ENCODE measurements at places on chromosomes 3 and 15.

GRCh38 chr3:180068023-180068422 lies 31.3 kb upstream of the PEX5L start:
- no peak for DNase-seq

DNA sequence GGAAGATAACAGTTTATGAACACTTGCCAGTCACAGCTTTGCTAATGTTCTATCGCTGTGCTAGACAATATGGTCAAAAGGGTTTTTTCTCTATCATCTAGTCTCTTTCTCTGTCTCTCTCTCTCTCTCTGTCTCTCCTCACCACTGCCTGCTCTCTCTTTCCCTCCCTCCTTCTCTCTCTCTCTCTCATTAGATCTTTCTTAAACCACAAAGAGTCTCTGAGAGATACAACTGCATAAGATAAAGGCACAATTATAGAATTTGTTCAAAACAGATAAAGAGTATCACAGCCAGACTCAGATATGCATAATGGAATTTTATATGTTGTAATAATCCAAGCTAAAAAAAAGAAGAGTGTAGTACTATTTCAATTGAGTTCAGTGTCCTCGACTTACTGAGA lies 258.4 kb downstream of the MECOM start:
- no peak for DNase-seq

- DNase-seq: no peak
These were observed 27.3 kb upstream of the PARL start for GRCh38 chr3:183911763-183912506.

DNA sequence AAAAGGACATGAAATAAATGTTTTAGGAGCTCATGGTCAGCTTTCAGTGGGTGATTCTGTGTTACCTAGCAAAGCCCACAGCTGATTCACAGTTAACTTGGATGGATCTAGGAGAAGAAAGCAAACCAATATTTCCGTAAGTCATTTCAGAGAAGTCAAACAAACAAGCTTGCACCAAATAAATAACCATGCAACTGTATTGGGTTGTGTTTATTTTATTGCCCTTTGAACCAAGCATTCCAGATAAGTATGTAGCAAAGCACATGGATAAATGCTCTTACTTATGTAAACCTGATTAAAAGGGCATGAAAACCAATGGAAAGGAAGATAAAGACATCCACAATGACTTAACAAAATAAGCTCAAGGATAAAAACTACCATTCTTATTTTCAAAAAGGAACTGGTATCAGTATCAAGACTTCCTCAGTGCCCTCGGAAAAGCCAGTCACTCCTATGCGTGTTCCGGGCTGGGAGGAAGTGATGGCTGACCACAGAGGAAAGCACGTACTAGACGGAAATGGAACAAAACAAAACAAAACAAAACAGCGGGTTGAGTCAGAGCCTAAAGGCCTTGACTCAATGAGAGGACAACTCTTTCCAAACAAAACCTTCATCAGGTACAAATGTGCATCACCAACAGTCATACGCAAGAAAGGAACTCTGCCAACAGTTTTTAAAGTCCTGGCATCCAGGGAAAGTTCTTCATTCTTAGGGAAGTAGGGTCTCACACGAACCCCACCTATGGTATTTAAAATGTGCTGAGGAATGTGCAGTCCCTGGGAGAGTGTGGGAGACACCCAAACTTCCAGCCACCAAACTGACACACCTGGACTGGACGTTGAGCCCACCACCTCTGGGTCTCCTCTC lies 103.3 kb downstream of the SNRK start:
- DNase-seq: no peak

DNA sequence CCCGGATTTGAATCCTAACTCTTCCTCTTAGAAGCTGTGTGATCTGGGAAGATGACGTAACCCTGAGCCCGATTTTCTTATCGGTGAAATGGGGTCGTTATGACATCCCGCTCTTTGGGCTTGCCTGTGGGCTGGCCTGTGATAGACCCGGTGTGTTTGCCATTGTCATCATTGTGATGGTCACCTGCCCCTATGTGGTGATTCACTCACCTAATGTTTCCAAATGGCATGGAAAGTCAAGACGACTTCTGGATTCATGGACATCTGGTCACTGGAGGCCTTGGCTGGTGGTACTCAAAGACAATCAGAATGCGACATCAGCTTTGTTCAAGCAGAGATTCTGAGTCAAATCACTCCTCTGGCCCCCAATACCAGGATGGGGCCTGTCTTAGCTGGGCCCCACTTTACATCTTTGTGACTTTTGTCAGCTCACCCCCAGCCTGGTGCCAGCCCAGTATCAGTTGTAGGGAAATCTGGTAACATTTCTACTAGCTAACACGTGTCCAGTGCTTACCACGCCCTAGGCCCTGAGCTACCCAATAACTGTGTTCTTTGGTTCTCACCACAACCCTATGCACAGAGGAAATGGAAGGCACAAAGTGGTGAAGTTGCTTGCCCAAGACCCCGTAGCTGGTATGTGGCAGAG lies 2.8 kb downstream of the TMEM43 start:
- DNase-seq: no peak

- DNase-seq: no peak
These were observed 26.9 kb upstream of the TJP1 start for GRCh38 chr15:29849218-29849617.

DNA sequence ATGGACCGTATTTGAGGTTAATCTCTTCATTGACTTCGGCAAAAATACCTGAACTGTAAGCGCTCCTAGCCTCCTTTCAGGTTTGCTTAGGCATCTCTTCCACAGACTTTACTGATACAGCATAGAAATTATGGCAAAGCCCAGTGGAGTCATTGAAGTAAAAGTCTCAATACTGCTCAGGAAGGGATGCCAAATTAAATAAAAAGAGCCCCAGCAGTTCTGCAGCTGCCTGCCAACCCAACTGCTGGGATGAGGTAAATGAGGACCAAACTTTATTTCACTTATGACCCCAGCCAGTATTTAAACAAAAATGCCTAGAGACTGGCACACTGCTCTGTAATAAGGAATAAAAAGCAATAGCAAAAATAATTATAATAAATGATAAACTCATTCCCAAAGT lies 65.4 kb downstream of the IQCH start:
- DNase-seq: no peak

- no peak for DNase-seq
These were observed 62.2 kb downstream of the HES1 start for GRCh38 chr3:194197981-194198695.

GRCh38 chr3:97960551-97960950 lies 11.7 kb downstream of the RIOX2 start:
- DNase-seq: no peak

- DNase-seq: no peak
These were observed 20.0 kb downstream of the PCCB start for GRCh38 chr3:136270179-136270578.

GRCh38 chr3:188747489-188747888 lies 424.3 kb upstream of the TPRG1 start:
- no peak for DNase-seq

DNA sequence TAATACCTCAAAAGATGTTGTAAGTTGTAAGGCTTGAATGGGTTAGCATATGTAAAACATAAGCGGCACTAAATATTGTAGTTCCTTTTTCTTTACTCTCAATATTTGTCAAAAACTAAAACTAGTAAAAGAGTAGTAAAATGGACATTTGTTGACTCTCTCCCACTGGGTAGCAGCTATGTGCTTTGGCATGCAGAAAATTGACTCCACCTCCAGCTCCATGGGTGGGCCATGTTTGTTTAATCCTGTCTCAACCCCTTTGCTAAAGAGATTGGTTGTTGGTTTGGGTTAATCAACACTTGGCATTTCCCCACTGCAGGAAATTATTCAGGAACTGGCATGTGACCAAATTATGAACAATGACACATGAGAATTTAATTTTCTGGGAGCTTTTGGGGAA lies 114.8 kb downstream of the EOMES start:
- DNase-seq: no peak

GRCh38 chr3:54891540-54891897 lies 36.3 kb downstream of the LRTM1 start:
- no peak for DNase-seq

GRCh38 chr15:57651445-57651844 lies 55.1 kb upstream of the POLR2M start:
- no peak for DNase-seq

DNA sequence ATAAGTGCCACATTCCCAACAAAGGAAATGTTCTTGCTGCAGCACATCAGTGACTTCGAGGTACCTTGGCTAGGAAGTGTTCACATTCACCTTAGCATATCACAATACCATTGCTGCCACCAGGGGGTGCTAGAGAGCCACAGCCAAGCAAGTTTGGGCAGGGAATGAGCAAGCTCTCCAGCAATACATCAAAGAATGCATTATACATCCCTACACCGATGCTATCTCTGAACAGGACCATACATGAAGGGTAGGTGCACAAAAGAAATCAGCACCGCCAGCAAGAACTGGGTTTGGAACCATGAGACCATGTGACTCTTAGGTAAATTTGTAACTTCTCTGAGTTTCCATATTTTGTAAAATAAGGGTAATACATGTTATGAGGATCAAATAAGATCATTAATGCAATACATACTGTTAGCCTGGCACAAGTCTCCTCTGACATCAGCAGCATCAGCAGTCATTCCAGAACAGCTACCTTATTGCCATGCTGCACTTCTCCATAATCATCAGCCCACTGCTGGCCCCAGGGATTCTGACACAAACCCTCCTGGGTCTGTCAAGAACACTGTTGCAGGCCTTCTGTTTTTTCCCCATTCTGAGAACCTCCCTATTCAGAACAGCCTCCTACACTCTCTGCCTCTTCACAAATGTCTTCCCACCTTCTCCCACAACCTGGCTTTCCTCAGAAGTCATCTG lies 37.5 kb downstream of the RYK start:
- peak; percentile 66 for DNase-seq

DNA sequence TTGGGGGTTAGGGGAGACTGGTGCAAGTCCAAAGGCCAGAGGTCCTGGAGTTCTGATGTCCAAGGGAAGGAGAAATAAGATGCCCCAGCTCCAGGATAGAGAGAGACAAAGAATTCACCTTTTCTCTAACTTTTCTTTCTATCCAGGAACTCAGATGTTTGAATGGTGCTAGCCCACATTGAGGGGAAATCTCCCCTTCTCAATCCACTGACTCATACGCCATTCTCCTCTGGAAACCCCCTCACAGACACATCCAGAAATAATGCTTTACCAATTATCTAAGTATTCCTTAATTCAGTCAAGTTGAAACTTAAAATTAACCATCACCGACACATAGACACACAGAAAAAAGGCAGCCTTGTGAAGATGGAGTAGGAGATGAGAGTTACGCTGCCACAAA lies 1085.2 kb downstream of the NSUN3 start:
- no peak for DNase-seq

DNA sequence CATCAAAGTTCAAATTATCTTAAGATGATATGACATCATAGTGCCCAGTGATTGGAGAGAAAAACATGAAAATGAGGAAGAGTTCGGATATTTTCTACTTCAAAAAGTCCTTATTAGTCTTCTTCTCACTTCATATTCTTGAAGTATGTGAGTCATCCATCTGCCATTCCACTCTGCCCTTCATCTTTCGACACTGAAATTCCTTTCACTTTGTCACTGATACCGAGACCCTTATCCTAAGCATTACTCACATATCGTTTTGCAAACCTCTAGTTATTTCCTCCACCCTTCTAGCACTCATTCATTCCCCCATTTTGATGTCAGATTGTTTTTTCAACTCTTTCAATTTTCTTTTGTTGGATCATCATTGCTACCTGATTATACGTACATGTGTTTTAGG lies 4.0 kb downstream of the OR5H14 start:
- DNase-seq: no peak

DNA sequence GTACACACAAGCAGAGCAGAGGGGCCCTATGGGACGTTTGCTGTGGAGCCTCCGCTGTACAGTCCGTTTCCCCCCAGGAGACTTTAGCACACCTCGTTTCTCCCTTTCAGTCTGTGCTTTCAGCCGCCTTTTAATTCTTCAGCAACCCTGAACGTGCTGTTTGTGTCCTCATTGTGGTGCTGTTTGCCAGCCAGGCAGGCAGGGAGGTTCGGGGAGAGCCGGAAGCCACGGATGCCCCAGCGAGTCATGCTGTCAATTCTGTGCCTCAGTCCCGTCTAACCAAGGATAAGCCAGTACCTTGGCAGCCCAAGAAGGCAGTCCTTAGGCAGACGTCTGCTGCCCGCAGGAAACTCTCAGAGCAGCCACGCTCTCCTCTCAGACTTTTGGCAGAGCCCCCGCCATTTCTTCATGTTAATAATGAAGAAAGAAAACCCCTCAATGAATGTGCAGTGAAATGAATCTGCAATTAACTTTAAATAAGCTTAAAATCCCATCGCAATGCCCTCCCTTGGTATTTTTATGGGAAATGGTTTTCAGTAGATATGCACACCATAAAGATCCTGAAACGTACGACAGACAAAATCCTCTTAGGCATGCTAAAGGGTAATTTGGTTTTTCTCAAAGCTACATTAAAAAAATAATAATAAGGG lies 158.6 kb downstream of the UACA start:
- no peak for DNase-seq

DNA sequence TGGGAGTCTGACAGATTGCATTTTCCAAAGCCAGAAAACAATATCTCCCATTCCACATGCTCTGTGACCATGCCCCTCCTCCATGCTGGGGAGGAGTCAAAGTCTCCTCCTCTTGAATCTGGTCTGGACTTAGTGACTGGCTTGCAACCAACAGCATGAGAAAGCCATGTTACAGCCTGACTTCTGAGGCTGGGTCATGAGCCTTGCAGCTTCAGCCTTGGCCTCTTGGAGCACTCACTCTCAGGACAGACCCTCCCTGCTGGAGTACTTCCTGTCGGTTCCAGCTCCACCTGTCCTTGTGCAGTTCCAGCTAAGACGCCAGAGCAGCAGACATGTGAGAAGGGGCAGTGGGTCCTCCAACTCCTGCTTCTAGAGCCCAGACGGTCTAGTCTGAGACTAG lies 49.7 kb upstream of the RBSN start:
- no peak for DNase-seq

DNA sequence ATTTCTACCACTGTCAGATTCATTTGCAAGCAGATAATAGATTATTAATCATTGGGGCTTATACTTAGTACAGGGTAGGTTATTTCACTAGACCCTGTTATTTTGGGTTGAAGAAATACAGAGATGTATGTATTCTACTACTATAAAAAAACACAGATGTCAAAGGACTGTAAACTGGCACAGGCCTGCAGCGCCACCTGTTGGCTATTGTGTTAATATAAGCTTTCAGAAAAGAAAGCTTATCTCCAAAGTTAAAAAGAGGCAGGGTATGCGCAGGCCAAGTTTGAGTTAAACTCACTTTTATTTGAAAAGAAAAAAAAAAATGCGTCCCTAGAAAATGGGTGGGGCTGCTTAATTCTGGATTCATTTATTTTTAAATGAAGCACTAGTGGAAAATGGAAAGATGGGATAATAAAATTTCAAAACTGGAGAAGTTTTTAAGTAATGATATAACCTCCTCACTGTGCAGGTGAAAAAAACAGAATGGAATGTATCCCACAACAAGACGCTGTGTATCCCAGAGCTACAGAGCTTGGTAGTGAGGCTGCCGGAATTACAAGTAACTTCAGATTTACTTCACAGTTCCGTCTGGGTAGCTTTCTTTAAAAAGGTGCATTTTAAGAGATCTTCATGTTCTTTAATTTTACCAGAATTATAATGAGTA lies 407.2 kb upstream of the TGFBR2 start:
- DNase-seq: no peak

- no peak for DNase-seq
These were observed 1.2 kb downstream of the CMSS1 start for GRCh38 chr3:99818818-99819217.

Measured in NCI-H1930 (cell line).